Activated CD4-positive, alpha-beta memory T cell treated with anti-CD3 and anti-CD28 coated beads for 36 hours (primary cell): ENCODE measurements at places on chromosomes 12 and 14.

GRCh38 chr12:102427543-102427941, 52.8 kb downstream of the IGF1 start:
- no peak for DNase-seq

GRCh38 chr14:51285120-51285519, 45.1 kb downstream of the TMX1 start:
- no peak for DNase-seq

GRCh38 chr14:94621358-94622134, 9.4 kb downstream of the SERPINA3 start:
- no peak for DNase-seq

DNA sequence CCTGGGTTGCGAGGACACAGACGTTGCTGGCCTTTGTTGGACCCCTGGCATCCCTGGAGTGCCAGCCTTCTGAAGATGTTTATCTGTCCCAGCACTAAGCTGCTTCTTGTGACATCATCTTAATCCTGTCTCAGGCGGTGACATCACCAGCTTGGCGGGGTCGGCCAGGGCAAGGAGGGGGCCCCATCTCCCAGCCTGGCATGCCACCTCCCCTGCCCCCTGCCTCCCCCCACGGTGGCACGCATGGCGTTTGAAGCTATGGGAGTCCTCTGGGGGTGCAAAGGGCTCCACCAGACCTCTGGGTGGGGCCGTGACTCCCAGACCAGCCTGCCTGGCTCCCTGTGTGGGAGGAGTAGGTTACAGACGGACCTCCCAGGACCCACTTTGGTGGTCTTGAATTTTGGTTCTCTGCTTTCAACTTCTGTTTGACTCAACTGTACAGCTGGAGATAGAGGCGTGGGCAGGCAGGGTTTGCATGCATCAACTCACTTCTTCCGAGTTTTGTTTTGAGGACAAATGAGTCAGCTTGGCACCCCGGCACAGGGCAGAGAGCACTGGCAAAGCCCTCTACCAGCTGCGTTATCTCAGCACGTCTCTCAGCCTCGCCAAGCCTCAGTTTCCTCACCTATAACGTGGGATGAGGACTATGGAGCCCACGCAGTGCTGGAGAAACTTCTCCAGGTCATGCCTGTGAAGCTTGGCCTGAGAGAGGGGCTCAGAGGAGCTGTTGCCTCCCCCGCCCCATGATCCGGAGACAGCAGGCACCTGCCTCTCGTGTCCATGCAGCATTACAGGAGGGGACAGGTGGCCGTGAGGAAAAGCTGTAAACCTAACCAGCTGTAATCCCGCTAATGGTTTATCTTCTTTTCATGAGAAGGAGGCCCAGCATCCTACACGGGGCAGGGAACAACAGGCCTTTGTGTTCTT, 38.8 kb upstream of the EML1 start:
- DNase-seq = peak; percentile 74

GRCh38 chr12:52319097-52319496, 2.1 kb downstream of the KRT83 start:
- DNase-seq = no peak
